ENCODE measurements at places on chromosomes 7 and 10.

- no peak for DNase-seq
Observed at GRCh38 chr7:111633878-111634277, 71.6 kb upstream of the IMMP2L start.

DNA sequence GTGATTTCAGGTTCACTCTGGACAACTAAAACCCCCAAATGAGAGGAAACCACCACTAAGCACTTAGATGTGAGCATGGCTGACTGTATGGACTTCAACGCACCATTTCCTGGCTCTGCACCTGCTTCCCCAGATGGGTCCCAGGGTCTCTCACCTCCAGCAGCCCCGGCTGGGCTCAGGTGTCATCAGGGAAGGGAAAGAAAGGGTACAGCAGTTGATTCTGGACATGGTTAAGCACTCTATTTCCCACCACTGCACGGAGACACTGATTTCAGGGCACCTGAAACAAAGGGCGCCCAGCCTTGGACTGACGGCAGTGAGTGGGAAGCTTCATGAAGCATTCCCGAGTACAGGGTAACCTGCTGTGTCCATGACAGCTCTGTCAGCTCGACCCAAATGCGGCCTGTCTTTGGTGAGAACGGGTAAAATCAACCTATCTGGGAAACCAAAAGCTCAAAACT, 19.0 kb downstream of the FAM53B start:
- DNase-seq, result no peak

- no peak for DNase-seq
Observed at GRCh38 chr10:53619671-53620070, 847.1 kb upstream of the MBL2 start.

GRCh38 chr10:124935946-124936345, 6.0 kb upstream of the ZRANB1 start:
- DNase-seq, result no peak

GRCh38 chr10:24661376-24661775, 62.3 kb downstream of the ARHGAP21 start:
- DNase-seq, result no peak

- DNase-seq, result no peak
Observed at GRCh38 chr7:92044148-92044547, 90.1 kb downstream of the CYP51A1 start.

DNA sequence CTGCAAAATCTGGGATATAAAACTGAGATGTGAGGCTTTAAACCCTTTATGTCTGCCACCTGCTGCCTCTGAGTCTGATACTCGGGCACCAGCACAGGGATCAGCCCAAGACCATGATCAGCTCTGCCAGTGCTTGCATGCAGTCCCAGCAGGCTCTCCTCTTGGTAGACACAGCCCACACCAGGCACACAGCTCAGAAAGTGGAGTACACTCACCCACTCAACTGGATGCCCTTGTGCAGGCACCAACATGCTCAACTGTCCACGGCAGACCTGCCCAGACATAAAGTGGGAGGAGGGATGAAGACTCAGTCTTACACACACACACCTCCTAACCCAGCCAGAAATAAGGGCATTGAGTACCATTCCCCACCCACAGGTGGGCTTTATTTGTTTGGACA, 18.2 kb upstream of the MYH16 start:
- DNase-seq, result no peak

- no peak for DNase-seq
Observed at GRCh38 chr7:151346-152050, 40.9 kb upstream of the FAM20C start.

DNA sequence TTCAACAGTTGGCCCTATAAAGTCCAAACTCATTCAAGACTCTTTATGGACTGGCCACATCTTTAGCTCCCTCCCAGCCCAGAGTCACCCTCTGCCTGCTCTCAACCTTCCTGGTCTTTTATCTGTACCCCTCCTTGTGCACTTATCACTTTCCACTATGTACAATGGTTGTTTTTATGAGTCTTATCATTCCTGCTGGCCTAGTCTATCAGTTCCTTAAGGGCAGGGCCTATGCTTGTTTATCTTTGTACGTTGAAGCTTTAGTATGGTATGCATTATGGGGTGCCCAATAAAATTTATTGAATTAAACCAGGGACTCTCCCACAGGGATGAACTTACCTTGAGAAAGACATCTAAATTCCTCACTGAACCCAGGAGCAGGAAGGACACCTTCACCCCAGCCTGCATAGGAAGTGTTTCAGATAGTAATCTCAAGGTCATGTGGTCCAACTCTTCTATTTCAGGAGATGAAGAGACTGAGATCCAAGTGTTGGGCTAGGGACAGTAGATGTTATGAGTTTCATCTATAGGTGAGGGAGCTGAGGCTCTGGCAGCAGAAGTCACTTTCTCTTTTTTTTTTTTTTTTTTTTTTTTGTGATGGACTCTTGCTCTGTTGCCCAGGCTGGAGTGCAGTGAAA, 13.3 kb upstream of the PDCD4 start:
- DNase-seq, result no peak

DNA sequence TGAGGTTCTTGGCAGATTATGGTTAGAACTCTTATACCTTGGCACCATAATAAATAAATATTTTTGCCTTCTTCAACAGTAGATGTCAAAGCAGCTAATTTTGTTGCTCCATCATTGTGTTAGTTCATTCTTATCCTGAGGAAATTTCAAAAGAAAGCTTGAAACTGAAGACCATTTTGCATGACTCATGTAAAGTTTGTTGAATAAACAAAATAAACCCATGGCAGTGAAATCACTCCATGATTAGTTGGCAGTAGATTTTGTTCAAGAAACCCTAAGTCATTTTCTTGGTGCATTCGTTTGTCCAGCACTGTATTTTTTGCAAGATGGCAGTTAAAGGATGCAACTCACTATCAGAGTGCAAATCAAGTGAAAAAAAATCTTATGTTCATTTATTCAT, 91.6 kb downstream of the HECW1 start:
- DNase-seq, result no peak

DNA sequence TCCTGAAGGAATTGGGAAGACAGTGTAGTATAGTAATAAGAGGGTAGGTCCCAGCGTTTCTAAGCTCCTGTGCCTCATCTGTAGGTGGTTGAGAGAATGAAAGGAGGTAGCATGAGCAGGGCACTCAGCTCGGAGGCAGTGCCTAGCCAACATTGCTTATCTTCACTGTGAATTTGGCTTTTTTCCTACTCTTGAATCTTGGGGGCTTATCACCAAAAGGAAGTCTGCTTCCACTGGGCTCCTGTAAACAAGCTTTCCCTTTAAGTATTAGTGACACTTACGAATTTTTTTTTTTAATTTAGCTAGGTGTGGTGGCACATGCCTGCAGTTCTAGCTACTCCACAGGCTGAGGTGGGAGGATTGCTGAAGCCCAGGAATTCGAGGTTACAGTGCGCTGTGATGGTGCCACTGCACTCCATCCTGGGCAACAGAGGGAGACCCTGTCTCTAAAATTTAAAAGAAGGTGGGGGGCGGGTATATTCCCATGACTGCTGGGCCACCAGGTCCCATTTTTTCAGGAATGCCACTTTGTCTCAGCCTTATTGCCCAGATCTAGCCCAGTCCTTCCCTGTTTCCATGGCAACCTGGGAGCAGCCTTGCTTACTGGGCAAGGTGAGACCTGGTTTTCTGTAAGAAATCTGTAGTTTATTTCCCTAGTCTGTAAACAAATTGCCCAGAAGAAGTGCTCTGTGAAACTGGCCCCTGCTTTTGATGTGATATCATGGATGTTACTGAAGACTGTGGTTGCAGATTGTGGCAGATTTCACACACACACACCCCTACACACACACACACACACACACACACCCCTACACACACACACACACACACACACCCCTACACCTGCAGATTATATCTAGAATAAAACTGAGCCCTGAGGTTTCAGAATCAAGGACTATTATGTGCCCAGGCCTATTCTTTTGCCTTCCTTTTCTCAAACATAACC, 19.4 kb downstream of the OGDH start:
- no peak for DNase-seq

- no peak for DNase-seq
Observed at GRCh38 chr10:60203993-60204618, 185.6 kb downstream of the ANK3 start.

DNA sequence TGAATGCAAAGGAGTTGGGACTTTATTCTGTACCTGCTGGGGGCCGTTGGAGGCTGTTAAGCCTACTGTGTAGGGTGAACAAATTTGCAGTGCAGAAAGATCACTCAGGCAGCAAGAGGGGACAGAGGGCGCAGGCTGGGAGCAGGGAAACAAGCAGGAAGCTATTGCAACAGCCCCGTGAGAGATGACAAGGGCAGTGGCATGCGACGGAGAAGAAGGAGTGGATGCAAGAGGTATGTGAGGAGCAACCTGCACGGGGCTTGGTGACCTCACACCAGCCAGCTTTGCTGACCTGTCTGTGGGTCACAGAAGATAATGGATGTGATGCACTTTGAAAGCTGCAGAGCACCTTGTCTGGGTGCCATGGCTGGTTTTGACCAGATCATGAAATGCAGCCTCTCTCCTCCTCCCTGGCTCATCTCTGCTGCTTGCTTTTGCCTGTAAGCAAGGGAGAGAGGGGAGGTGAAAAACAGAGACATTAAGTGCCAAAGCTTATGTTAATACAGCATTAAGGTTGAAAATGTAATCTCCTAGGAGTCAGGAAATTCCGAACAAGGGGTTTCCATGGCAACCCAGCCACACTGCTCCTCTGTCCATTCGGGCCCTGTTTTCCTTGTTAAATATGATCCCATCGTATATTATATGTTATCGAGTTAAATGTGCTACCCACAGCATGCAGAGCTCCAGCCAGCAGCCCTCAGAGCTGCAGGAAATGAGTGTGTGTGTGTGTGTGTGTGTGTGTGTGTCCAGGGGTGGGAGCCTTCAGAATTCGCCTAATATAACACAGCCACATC, 314.3 kb upstream of the ZMIZ1 start:
- DNase-seq, result no peak

DNA sequence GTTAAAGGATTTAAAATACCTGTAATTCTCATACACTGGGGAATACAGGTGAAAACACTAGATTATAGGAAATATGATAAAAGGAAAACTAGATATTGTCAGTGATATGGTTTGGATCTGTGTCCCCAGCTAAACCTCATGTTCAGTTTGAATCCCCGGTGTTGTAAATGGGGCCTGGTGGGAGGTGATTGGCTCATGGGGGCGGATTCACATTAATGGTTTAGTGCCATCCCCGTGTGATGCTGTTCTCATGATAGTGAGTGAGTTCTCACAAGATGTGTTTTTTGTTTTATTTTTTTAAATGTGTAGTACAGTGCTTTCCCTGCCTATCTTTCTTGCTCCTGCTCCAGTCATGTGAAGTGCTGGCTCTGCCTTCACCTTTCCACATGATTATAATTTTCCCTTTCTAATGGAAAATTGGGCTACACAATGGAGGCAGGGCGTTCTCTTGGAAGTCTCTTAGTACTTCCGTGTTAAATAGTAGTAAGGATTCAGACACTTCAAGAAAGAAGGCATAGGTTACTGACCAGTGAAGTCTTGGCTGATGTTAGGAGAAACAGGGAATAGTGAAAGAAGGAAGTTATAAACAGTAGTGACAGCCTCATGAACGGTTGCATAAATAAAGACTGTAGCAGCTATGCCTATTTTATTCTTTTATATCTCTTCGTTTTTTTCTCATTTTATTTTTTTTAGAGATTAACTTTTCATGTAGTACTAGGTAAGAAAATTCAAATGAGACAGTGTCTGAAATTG, 386.4 kb downstream of the SUGCT start:
- DNase-seq, result no peak

GRCh38 chr10:102738692-102739121, 5.0 kb upstream of the WBP1L start:
- no peak for DNase-seq

GRCh38 chr7:36072620-36073019, 80.4 kb upstream of the EEPD1 start:
- DNase-seq, result no peak

DNA sequence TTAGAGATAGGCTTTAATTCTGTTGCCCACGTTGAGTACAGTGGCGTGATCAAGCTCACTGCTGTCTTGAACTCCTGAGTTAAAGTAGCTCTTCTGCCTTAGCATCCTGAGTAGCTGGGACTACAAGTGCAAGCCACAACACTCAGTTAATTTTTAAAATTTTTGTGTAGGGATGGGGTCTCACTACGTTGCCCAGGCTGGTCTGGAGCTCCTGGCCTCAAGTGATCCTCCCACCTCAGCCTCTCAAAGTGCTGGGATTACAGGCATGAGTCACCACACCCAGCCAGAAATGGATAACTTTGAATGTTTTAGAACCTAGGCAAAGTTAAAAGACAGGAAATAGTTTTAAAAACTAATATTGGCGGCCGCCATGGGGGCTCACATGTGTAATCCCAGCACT, 43.9 kb upstream of the OTUD1 start:
- DNase-seq, result no peak

GRCh38 chr7:37440738-37441385, 7.8 kb downstream of the ELMO1 start:
- DNase-seq, result no peak
